NCI-H1436 (cell line): ENCODE measurements at places on chromosomes 3 and 15.
A peak's percentile ranks its signal among the peaks of the same experiment; 100 is the strongest.

- no peak for DNase-seq
Observed at GRCh38 chr3:101675709-101676215, 1.2 kb downstream of the ZBTB11 start.

DNA sequence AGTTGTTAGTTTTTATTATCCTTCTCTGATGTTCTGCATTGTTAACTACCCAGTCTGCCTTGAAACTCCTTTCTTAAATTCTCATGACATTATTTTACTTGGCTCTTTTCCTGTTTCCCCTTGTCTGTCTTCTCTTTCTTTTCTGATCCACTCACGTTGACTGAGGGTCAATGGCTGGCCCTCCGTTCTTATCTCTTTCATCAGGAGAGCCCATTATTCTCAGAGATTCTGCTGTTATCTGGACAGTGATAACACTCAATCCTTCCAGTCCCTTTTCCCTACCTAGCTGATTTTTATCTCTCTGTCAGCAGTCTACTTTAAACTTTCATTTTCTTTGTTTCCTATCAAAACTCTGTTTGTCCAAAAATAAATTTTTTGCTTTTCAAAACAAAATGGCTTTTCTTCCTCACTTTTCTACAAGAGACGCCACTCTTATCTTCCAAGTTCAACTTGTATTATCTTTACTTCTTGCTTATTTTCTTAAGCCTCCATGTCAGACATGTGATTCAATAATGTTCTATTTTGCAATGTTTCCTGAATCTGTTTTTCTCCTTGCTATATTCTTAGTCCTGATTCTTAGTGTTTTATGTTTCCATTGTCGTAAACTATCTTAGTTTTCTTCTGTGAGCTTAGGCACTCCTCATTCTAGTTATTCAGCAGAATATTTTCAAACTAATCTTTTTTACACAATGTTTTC lies 120.2 kb downstream of the NEDD4 start:
- no peak for DNase-seq

DNA sequence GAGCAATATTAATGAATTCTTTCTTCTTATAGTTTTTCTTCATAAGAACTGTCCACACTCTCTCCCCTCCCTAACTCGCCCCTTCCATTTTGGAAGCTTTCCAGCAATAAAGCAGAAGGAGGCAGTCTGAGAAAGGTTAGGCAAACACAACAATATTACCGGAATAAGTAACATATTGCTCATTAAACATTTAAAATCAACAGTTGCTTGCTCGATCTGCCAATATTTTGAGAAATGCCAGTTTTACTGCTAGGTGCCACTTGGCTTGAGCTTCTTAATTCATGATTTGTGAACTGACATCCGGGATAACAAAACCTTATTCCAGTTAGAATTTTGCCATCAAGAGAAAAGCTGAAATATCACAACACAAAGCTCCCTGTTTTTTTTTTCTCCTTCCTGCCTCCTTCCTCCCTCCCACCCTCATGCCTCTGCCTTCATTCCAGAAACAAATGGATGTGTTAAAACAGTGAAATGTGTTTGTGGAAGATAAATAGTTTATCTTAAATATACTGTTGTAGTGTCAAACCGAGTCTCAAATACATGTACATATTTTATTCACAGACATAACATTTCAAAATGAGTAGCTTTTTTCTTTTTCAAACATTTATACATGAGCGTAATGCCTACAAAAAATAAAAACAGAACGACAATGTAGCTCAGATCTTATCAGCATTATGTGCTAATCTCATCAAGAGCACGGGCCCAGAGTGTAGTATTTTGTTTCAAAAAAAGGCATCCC lies 253.7 kb downstream of the GAP43 start:
- DNase-seq, result no peak

DNA sequence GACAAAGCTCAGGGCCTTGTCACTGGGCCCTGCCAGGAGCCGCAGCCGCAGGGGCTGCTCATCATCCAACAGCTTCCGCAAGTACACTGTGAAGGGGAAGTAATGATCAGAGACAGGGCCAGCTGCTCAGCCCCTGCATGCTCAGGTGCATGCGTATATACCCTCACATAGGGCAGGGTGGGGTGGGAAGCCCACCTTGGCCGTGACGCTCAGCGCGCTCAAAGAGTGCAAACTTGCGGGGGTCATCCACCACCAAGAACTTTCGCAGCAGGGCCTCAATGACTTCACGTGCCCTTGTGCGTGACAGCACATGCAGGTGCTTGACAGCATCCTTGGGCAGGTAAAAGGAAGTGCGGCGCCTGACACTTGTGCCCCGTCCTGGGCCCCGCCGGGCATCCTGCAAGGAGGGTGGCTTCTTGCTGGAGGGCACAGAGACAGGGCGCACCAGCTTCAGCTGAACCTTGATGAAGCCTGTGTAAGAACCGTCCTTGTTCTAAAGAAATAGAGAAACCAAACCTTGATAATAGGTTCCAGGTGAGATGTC lies 3.4 kb upstream of the TUSC2 start:
- DNase-seq, result no peak

DNA sequence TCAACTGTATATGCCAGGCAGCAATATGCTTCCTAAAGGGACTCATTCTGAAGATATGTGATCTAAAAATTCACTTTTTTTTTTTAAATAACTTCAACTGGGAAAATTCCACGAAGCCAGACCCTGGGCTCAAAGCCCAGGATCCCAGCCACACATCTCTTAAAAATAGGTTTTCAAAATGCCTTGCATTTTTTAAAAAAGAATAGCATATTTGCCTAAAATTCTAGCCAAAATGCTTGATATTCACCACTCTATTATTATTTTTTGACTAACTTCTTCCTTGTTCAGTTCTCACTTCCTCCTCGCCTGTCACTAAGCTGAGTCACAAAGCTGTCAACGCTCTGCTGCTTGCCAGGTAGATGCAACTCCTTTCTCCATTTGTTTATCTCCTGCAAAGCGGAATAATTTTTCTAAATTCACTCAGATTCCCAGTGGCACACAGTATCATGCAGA lies 28.0 kb upstream of the VGLL4 start:
- DNase-seq, result no peak

DNA sequence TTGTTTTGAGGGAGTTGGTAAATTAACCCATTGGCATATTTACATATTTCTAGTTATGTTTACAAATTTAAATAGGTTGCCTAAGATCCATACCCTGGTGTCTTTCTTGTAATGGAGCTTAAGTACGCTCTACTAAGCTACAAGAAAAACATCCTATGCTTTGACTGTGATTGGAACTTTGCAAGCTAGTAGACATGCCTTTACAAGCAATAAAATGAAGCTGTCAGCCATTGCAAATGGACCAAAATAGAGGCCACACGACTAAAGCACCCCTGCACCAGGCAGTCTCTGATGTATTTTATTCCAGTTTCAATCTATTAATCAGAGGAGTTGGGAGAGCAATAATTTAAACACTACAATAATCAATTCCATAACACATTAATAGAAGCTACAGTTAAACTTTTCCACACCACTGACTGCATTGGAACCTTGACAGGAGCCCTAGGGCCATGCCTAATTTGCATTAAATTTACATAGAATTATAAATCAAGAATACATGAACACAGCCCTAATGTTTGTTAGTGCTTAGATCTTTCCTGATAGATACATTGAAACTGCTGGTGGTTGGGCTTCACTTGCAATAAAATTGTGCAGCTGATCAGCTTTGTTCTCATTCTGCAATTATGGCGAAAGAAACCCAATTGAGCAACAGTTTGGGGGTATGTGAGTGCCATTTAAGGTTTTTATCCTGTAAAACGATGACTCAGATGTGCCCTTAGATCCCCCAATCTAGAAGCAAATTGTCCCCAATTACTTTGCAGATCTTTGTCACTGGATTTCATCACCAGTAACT lies 360.1 kb downstream of the LSAMP start:
- no peak for DNase-seq

GRCh38 chr3:54733106-54734006 lies 194.5 kb downstream of the LRTM1 start:
- peak; percentile 44 for DNase-seq

DNA sequence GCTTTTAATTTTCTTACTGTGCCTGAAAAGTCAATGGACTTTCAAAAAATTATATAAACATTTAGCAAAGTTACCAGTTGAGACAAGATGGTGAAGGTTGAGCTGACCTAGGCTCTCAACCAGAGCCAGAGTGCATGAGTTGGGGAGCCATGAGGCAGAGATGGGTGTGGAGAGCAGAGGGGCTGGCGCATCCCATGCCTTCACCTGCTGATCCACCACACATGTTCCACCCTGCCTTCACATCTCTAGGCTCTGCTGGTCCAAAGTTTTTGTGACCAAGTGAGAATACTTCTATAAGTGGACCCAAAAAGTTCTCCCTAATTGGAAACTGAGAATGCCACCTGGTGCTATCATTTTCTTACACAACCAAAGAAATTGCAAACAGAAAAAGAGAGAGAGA lies 47.3 kb downstream of the CCR3 start:
- no peak for DNase-seq

DNA sequence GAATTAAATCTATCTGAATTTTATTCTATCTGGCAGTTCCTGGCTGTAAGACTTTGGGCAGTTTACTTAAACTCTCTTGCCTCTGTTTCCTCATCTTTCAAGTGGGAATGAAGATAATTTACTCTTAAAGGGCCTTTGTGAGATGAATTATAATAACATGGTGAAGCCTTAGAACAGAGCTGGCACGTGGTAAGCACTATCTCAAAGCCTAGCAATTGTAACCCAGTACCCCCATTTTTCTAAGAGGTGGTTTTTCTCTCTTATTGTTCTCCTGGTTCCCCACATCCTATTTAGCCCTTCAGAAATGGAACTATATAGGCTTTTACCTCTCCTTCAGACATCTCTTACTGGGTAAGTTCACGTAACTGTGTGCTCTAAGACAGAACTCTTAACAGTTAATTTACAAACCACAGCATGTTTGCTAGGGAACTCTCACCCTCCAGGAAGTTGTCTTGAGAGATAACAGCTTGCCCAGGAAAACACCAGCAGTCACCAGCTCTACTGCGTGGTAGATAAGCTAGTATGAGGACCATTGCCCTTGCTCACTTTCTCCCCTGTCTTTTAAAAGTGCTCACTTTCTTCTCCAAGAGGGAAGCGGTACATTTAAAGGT lies 12.3 kb upstream of the CRBN start:
- no peak for DNase-seq

DNA sequence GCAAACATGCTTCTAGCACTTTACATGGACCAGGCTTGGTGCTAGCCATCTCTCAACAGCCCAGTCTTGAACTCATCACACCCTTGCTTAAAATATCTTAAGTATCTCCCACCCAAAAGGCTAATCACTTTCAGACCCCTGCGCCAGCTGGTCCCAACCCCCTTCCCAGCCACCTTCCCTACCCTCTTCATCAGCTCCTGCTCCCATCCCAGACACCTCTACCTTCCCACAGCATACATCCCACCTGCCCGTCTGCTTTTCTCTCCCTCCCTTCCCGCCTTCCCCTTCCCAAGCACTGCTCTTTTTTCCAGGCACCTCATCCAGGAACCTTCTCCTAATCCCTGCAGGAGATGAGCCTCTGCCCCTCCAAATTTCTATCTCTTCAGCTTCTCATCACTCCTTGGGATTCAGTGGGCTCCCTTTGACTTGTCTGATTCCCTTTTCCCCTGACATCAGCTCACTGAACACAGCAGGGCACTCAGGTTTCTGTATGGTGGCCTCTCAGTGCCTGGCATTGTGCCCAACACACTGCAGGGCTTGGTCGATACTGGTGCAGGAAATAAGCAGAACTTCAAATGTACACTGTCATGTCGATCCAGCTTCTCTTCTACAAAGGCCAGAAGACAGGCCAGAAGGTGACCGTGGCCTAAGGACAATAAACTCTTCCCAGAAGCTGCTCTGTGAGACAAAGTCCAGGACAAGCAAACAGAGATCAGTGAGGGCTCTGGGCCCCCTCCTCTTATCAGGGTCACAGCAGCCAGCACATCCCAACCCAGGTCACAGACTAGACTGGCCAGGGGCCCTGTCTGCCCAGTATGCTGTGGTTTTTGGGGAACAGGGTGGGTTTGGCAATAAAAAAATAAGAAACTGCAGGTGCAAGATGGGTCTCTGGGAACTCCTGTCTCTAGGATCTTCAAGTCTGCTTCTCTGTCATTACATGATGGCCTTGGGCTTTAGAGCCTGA lies 2.2 kb upstream of the ITIH1 start:
- no peak for DNase-seq

DNA sequence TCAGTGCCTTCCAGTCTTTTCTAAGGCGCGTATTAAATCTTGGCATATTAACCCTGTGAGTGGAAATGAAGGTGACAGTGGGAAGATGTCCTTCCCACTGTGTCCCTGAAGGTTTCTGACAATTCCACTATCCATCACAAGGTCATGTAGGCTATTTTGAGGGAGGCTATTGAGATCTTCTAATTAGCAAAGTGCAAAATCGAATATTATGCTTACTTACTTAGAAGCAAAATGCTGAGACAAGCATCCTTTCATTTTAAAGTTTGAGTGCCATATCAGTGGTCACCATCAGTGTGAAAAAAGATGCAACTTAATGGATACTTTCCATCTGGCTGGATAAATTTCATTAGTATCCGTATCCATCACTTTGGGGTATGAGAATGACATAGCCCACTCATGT lies 77.6 kb downstream of the COL6A5 start:
- no peak for DNase-seq

DNA sequence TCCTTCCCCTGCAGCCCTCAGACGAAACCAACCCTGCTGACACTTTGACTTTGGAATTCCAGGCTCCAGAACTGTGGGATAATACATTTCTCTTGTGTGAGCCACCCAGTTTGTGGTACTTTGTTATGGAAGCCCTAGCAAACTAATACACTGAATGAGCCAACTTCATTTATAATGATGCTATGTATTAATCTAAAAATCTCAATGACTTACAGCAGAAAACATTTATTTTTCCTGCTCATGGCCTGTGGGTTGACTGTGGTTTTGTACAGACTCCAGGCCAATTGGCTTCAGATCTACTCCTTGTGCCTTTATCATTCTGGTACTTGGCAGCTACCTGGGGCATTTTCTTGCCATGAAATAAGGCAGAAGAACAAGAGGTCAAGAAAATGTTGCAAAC lies 152.4 kb downstream of the EBLN2 start:
- no peak for DNase-seq

DNA sequence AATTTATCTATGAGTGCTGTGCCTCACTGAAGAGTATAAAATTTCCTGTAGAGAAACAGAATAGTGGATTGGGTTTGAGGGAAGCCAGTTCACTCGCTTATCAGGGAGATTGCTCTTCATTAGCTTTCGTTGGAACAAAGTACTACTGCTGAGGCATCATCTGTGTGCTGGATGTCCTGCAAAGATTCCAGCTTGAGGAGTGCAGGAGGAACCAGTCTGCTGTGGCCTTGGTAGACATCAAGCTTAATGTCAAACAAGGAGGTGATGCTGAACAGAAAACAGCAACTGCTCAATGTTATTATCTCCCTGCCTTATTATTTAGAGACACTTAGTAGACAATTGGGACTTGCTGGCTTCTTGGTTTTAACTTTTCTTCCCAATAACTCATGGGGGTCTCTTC lies 297.5 kb upstream of the DPH6 start:
- DNase-seq, result no peak
